KBM-7 (cell line): ENCODE measurements at places on chromosomes 1 and 21.

- DNase-seq = no peak
Observed at GRCh38 chr1:30965924-30966599, 57.5 kb upstream of the SDC3 start.

DNA sequence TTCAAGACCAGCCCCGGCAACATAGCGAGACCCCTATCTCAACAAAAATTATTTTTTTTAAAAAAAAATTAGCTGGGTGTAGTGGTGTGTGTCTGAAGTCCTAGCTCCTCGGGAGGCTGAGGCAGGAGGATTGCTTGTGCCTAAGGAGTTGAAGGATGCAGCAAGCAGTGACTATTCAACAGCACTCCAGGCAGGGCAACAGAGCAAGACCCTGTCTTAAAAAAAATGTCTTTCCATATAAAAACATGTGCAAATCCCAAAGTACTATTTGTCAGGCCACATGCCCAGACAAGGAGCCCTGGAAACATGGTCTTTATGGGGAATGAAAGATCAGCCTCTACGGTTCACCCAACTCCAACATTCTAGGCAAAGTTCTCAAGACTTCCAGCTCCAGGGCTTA, 13.3 kb downstream of the IFFO2 start:
- no peak for DNase-seq

DNA sequence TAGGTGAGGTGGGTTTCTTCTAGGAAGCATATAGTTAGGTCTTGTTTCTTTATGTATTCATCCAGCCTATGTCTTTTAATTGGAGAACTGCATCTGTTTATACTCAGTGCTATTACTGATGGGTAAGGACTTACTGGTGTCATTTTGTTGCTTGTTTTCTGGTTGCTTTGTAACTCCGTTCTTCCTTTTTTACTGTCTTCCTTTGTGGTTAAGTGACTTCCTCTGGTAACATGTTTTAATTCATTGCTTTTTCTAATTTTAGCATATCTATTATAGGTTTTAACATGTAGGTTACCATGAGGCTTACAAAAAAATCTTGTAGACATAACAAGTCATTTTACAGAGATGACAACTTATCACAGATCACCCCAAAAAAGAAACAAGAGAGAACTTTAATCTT, 160.8 kb downstream of the VAV3 start:
- peak; percentile 83 for DNase-seq

DNA sequence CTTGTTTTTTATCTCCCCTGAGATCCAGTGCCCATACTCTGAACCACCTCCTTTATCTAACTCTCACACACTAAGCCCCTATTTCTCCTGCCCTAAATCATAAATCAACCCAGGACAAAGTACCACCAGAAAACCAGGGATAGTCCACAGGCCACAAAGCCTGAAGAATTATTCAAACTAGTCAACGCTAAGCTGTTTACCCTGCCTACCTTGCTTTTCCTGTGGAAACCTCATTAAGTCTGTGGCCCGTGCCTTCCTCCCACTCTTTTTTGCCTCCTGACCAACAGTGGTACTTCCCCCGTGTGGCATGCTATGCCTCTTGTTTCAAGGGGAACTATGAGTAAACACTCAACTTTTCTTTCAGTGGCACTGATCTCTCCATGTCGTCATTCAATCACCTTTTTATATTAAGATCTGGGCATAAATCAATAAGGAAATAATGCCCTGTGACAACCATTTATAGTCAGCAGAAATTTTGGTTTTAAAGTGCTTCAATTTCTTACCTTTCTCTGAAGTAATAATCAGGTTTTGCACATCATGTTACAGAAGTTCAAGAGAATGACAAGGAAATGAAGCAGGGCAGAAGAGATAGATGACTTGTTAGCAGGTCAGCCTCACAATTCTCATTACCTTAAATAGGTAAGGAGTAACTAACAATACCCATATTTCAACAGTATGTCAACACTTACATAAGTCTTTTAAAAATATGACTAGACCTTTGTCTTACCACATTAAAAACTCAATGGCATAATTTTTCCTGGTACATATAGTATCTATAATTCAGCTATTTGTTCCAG, 32.1 kb downstream of the EYA3 start:
- DNase-seq = peak; percentile 79

DNA sequence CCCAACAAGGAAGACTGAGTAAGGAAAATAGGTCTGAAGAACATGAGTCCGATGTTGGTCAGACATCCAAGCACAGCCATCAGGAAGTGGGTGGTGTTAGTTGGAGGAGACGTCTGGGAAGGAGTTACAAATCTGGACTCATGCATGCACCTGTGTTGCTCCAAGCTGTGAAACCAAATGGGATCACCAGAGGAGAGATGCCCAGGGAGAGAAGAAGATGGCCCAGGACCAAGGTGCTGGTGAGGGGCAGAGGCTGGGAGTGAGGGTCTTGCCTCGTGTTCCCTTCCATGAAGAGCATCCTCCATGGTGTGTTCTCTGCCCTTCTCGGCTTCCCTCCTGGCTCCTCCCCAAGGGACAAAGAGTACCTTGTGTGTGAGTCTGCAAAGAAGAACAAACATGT, 405.6 kb downstream of the NPHP4 start:
- DNase-seq = no peak

DNA sequence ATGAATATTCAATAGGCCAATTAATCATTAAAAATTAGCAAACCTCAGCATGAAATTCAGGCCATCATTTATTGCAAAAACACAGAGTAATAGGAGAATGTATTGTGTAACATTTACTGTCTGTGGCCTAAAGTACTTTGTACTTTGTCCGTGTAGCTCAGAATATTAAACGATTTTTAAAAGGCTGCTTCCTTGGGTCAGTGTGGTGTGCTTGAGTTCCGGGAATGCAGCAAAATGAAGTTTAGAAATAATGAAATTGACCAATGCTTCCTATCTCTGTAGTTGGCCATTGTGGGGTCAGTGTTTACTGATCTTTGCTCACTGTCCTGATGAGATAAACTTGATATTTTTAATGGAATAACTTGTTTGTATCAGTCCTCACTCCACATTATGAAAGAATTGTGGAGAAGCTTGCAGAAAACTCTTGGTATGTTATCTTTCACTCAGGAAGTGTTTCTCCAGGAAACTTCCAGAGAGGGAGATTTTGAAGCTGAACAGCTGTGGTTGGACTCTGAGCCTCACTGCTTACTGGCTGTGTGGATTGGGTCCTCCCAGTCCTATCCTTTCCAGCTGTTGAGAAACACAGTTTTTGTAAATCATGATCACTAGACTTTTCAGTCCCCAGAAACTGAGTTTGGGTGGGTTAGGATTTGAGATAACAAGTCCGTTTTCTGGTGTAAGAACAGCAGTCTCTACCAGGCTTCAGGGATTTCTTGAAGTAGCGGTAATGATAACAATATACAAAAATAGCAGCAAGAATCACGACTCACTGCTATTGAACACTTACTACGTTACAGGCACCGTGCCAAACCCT, 19.2 kb upstream of the MTARC1 start:
- DNase-seq = no peak

DNA sequence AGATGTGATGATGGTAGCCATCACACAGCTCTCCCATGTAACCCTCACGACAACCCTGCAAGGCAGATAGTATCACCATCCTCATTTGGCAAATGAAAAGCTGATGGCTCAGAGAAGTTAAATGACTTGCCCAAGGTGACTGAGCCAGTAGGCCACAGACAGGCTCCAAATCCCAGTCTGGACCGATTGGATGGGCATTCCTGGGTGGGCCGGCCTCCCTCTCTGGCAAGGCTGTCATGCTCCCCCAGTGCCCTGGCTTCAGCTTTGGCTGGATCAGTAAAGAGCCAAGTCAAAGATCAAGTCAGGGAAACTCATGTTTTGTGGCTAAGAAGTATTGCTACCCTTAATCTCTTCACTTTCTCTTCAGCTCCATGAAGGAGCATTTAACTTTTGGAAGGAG, 41.2 kb downstream of the CDCP2 start:
- no peak for DNase-seq

GRCh38 chr1:157325220-157325619, 187.0 kb upstream of the ETV3 start:
- no peak for DNase-seq

DNA sequence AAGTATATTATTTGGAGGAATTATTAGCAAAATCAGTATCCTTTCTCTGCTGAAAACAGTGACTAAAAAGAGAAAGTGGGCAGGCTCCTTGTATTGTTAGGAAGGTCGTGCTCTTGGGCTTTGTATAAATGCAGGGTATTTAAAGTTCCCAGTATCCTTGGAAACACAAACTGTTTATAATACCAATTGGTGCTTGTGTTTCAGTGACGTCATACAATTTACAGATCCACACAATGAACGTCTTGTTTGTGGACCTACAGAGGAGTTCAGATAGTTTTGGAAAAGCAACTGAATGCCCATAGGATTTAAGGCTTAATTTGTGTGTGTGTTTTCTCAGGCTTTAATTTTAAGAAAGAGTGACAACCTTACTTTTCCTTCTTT, 168.2 kb downstream of the RASAL2 start:
- DNase-seq = no peak

DNA sequence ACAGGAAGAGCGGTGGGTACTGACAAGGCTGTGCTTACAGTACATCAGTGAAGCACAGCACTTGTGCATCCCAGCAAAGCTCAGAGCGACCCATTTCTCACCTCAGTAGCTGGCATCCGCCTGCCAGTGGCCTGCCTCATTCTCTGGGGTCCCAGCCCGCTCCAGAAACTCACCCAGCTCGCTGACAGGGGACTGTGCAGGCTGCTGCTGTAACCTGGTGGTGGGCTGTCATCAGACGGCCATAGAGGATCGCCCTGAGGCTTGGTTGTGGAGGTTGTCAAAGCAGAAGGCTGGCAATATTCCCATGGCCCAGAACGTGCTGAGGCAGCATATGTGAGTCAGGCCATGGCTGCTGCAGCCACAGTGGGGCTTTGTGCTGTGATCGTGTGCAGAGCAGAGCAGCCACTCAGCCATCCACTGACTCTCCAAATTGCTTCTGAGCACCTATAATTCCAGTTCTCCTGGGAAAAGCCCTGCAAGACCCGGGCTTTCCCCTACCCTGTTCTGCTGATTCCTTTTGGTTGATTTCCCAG, 13.6 kb upstream of the GPR137B start:
- no peak for DNase-seq

- no peak for DNase-seq
Observed at GRCh38 chr1:81846630-81847029, 45.9 kb downstream of the ADGRL2 start.

DNA sequence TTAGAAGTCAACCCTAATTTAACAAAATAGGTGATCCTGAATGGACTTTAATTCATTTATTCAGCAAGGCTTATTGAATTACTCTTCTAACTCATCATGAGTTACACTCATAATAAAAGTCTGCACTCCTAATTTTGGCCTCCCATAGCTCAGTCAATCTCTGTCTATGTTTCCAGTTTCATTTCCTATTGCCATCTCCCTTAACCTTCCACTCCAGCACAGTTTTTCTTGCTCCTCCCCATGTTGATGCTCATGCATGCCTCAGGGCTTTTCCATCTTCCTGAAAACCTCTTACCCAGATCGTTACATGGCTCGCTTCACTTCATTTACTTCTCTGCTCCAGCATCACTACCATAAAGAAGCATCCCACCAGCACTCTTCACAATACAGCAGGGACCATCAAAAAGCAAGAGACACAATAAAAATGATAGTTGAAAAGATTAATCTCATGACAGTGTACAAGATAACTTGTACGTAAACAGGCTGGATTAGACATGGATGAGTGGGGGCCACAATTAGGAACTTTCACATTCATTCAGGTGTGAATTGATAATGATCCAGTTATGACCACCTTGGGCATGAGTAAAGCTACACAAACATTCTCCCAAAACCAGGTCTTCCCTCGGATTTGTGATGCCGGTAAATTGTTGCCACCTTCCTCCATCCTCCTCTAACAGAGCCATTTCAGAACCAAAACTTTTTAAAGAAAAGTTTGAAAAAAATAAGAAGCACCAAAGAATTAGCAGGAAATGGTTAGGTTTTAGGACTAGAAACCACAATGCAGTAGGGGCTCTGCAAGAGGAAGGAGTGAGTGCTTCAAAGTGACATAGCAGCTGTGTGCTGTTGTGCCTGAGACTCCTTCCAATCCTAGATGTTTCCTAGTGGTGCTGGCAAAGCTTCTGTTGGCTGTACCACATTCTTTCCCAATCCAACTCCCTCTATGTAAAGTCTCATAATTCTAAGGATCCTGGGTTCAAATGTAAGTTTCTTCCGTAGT, 89.8 kb downstream of the OLFML2B start:
- peak; percentile 30 for DNase-seq

DNA sequence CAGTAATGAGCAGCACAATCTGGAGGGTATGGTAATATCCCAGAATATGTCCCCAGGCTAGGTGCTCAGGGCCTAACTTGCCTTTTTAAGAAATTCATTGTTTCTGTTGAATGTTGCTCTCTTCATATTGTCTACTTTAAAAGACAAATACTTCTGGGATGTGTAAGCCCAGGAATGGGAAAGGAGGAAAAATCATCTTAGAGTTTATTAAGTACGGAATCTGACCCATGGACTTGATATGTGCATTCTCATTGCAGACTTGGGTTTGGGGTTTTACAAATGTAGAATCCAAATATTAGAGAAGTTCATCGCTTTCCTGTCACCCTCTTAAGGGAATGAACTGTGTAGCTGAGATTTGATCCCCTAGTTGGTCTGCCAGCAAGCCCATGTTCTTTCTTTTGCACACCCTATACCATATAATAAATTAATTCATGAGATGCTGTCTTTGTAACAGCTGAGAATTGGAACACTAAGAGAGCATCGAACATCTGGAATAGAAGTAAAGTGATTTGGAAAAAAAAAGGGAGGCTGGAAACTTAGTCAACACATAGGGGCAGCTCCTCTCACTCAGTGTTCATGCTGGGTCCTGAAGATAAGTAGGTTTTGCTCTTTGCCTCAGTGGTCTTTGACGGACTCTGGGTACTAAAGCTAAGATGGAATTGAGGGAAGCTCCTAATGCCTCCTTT, 235.8 kb upstream of the C1orf105 start:
- DNase-seq = no peak

DNA sequence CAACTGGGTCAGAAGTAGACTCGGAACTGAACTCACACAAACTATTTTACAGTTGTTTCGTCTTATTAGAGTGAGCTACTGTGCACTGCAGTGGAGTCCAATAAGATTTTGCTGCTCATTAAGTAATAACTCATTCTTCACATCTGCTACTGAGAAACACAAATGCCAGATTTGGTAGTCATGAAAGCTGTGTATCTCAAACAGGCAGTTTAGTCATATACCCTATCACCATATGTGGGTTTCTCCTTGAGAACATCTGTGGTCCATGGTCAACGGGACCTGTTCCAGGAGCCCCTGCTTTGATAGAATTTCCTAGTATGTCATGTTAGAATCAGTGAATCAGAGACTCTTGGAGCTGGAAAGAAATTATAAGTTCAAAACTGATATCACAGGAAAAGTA, 60.4 kb downstream of the ALG14 start:
- DNase-seq = no peak

DNA sequence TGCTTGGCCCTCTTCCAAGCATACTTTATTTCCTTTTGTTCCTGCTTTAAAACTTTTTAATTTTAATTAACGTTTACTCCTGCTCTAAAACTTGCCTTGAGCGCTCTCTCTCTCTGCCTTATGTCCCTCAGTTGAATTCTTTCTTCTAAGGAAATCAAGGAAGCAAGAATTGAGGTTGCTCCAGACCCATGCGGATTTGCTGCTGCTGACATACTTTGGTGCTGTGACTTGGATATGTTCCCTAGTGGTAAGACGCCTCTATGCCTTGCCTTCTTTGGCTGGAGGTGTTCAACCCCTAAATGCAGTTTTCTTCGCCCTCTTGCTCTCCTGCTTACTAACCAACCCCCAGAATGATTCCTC, 148.1 kb downstream of the ADSS2 start:
- no peak for DNase-seq
